ENCODE measurements at places on chromosomes 2 and 18. TPM values are rescaled to one million over a fixed set of nuclear protein-coding genes. Genes with fewer than 3 reads are reported as not detected.

GRCh38 chr2:29155578-29155977 is 40.4 kb downstream of the CLIP4 start:
- DNase-seq, result no peak

DNA sequence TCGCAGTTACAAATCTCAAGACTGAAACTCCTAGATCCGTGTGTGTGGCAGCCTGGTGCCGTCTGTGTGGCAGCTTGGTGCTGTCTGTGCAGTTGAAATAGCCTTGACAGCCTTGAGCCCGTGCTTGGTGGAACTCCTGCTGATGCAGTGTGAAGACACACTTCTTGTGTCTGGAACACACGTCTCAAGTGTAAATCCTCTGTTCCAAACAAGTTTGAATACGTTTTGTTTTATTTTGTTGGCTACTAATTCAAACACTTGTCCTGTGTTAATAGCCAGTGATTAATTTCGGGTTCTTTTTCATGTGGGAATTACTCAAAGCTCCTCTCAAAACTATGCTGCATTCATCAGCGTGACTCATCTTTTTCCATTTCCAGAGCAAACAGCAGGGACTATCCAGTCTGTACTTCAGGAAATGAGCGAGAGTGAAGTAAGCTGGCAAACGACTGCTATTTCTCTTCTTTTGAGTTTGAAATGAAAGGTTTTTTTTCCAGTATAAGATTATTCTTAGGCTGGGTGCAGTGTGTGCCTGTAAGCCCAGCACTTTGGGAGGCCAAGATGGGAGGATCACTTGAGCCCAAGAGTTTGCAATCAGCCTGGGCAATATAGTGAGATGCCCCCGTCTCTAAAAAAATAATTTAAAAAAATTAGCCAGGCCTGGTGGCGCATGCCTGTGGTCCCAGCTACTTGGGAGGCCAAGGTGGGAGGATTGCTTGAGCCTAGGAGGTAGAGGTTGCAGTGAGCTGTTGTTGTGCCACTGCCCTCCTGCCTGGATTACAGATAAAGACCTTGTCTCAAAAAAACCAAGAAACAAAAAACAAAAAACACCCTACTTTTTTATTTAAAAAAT is 152.9 kb downstream of the SPP2 start:
- DNase-seq, result no peak

DNA sequence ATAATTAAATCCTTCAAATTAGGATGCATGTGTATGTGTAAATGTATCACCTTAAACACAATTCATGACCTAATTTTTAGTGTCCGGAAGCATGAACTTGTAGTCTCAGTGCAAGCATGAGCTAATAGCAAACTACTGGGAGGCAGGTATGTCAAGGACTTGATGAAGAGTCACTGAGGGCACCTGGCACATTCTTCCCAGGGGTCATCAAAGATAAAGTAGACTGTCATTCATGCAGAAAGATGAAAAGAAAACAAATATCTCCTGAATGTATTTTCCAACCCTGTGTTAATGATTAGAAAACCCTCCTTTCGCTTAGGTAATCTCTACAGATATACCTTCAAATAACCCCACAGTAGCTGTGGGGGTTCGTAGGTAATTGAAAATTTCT is 234.9 kb downstream of the SOCS6 start:
- no peak for DNase-seq

GRCh38 chr2:23772684-23773083 is 154.2 kb downstream of the ATAD2B start:
- DNase-seq, result no peak

- DNase-seq, result no peak
Observed at GRCh38 chr2:152343426-152343825, 8.5 kb downstream of the FMNL2 start.

DNA sequence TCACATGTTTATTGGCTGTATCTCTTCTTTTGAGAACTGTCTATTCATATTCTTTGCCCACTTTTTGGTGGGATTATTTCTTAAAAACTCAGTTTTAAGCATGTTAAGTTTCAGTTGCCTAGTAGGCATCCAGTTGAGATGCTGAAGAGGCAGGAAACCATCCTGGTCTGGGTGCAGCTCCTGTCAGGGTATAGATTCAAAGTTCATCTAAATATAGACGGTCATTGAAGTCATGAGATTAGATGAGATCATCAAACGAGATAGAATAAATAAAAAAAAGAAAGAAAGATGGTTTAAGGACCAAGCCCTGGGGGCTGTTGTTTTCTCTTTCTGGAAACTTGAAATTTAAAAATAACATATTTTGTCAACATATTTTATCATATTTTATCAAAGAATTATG is 9.2 kb upstream of the DNAH7 start:
- no peak for DNase-seq

DNA sequence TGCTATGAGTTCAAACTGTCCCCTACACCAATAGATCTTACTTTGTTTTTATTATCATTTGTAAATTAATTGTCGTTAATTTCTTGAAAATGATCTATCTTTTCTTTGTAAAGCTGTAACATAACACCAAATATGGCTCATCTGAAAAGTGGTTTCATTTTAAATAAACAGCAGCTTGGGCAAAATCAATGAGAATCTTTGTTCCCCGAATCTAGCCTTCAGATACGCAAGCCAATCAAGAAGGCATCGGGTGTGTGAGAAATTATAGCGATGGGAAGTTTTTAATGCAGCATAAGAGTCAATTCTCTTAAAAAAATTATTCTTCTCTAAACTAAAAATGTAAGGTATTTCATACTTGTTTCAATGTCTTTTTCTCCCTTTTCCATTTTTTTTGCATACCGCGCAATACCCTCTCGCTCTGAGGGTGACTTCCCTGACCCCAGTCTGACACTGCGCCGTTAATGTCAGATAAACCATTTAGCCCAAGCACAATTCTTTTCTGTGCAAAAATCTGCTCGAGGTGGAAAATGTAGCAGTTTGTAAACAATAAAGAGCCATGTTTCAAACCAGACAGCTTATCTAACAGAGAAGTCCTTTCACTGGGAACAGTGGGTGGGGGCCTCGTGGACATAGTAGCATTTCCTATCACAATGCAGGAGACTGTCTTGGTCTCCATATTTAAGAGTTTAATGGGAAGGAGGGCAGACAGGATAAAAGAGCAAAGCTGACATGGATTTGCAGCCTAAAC is 129.4 kb downstream of the TCF4 start:
- no peak for DNase-seq

GRCh38 chr2:8094526-8094925 is 587.3 kb upstream of the ID2 start:
- no peak for DNase-seq

- DNase-seq, result no peak
Observed at GRCh38 chr18:50092245-50092805, 102.6 kb downstream of the MYO5B start.

DNA sequence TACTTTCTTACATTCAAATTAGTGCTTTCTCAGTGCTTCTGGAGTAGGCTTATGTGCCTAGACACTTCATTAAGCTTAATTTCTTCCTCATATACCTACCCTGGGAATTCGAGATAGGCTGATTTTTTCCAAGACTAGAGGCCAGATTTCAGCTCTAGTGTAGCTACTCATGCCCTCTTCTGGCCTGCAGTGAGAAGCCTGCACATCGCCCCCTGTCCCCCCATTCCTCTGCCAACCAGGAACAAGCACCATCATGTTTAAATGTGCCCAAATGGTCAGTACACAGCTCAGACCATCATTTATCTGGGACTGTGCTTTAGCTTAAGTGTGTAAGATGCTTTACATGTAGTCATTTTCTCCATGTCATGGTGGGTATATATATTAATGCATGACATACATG is 1218.8 kb upstream of the LRRTM1 start:
- no peak for DNase-seq

- no peak for DNase-seq
Observed at GRCh38 chr2:45218931-45219339, 209.7 kb upstream of the SIX2 start.

GRCh38 chr2:43484323-43484930 is 111.4 kb downstream of the THADA start:
- no peak for DNase-seq

DNA sequence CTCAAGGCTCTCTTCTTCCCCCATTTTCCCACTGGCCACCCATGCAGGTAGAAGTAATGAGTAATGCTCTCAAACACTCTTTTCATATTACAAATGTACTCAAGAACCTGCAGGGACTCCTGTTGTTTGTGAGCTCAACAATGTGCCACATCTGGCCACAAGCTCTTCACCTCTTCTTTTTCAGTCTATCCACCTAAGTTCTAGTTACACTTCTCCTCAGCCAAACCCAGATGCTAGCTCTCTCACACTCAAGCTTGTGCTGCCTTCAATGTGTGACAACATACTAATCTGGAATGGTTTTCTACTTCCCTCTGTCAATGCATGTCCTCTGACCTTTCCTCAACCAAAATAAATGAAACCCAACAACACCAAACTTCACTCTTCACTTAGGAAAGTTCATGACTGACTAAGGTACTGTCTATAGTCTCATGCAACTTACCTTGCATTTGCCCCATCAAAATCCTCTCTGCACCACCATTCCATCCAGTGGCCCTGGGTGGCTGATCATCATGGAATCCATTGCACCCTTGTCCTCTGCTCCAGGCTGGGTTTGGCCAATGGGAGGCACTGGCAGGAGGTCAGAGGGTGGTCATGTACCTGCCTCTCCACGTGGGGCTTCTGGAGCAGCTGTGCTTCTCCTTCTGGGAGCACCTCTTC is 5.3 kb upstream of the IL18R1 start:
- no peak for DNase-seq

GRCh38 chr2:231450548-231450989 is 13.7 kb downstream of the NCL start:
- DNase-seq, result no peak

- no peak for DNase-seq
Observed at GRCh38 chr2:148903979-148904378, 29.0 kb downstream of the KIF5C start.

- no peak for DNase-seq
Observed at GRCh38 chr2:68879296-68879695, 8.1 kb upstream of the BMP10 start.

DNA sequence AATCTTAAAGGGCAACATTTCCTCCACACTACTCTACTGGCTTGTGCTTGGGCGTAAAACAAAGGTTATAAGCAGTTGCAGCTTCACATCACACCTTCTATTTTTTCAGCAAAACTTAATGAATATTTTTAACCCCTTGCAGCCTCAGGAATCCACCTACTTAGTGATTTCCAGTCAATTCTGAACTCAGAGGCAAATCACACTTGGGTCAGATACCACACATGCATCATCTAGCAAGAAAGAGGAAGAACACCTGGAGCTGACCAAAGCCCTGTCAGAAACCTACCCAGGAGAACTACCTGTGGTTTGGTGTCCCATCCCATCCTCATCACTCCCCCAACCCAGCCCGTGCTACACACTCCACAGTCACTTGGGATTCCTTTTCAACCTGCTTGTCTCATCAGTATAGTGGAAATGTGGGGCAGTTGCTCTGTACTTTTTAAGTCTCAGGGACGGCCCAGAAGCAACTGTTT is 25.5 kb downstream of the PIAS2 start:
- DNase-seq, result no peak

GRCh38 chr2:119739580-119740255 is 20.0 kb upstream of the PTPN4 start:
- DNase-seq, result no peak

- DNase-seq, result no peak
Observed at GRCh38 chr2:135386993-135387392, 144.0 kb downstream of the ZRANB3 start.

DNA sequence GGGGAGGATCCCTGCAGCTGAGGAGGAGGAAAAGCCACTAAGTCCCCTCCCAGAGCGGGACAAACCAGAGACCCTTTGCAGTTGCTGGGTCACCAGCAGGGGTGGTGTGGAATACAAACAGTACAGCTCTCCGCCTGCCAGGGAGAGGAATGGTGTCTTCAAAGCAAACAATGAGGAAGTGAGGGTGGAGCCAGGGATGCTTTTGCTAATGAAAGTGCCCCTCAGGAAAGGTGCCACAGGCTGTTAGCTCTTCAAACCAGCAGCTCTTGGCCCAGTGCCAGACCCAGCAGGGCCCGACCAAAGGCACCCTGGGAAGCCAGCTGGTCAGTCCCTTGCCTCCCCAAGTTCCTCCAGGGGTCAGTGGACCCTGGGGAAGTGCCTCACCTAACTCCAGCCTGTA is 102.8 kb downstream of the HIBCH start:
- no peak for DNase-seq

- no peak for DNase-seq
Observed at GRCh38 chr2:112582314-112582746, 2.1 kb upstream of the CHCHD5 start.

DNA sequence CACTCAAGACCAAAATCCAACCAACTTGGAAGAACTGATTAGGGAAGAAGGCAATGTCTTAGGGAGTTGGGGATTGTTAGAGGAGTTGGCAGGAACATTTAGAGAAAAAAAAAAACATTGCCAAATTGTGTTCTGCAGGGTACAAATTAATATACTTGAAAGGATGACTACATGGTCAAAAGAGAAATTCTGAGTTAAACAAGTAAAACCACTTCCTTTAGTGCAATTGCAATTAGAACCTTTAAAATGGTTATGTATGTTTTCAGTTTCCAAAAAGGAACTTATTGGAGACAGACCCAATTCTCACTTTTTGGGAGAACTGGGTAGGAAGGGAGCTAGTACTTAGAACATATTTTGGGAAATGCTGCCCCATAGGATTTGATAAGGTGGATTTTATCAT is 137.9 kb downstream of the GPD2 start:
- DNase-seq, result no peak

DNA sequence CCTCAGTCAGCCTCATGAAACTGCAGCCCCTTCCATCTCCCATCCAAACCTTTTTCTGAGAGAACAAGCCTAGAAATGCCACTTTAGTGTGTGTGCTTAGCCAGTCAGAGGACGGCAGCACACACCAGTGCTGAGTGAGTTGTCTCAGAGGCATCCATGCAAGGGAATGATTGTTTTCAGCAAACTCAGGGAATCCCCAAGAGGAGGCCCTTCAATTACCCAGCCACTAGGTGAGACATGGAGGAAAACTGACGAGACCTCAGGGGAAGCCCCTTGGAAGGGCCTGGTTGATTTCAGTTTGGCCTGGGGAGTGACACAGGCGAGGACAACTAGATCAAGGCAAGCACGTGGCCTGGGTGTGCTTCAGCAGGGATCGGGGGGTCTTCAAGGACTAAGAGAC is 49.7 kb downstream of the APOB start:
- no peak for DNase-seq

- DNase-seq, result no peak
Observed at GRCh38 chr18:3761266-3761665, 311.3 kb downstream of the TGIF1 start.

GRCh38 chr2:176178757-176179295 is 9.6 kb upstream of the HOXD1 start:
- DNase-seq, result no peak

- peak; percentile 81 for DNase-seq
Observed at GRCh38 chr18:6729247-6730091, at the start of gene ARHGAP28. ARHGAP28 (plus strand) TSS chr18:6729716; CDS start chr18:6729822, 106 bp downstream.

The VWA3B gene
- not detected for total RNA-seq

The PROC gene
- total RNA-seq, result 0.86 TPM

The FBXO15 gene
- total RNA-seq, result 0.37 TPM

The CNTNAP5 gene
- 0.12 TPM for total RNA-seq

The TRIM43 gene
- total RNA-seq, result not detected

The UGT1A6 gene
- not detected for total RNA-seq

The TUBA4B gene
- not detected for total RNA-seq

The CRACDL gene
- total RNA-seq, result 6.3 TPM

The CFAP221 gene
- total RNA-seq, result 10.9 TPM

The BOK gene
- total RNA-seq, result 11.8 TPM

The SCYGR4 gene
- not detected for total RNA-seq
